ENCODE measurements at places on chromosomes 6 and 20. TPM values are rescaled to one million over a fixed set of nuclear protein-coding genes. Genes with fewer than 3 reads are reported as not detected.

PI16 gene
- total RNA-seq, result 0.59 TPM

PROCR gene
- total RNA-seq, result 52.0 TPM

BACH2 gene
- 3.3 TPM for total RNA-seq

DNA sequence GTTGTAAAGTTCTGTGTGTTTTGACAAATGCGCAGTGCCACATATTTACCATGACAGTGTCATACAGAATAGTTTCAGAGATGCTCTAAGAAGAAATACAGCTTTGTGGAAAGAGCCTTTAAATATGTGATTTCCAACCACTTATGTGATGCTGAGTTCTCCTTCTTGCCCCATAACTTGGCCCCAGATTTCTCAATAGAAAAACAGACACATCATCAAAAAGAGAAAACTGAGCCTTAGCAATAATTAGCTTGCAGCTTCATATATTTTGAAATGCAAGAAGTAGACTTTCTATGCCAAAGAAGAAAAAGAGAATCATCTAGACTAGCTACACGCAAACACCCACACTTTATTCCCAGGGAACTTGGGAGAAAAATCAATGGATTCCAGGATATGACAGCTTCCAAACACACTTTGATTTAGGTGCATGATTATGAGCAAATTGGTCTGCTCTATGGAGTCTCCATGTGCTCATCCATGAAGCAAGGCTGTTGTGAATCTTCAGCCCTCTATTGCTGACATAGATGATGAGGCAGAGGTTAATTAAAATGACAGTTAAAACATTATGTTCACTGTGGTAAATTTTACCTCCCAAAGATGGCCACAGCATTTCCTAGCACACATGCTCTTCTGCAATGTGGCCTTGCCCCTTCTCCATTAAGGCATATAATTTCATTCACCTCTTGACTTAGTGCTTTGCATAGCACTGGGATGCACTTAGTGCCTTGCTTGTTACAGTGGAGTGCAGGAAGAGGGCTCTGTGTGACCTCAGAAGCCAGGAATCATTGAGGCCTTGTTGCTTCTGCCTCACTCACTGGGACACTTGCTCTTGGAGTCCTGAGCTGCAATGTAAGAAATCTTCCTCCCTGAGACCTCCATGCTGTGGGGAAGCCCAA is 174.6 kb downstream of the SYNDIG1 start:
- no peak for DNase-seq

- DNase-seq, result no peak
Measured at GRCh38 chr6:64429926-64430325, 794.3 kb downstream of the PHF3 start.

DNA sequence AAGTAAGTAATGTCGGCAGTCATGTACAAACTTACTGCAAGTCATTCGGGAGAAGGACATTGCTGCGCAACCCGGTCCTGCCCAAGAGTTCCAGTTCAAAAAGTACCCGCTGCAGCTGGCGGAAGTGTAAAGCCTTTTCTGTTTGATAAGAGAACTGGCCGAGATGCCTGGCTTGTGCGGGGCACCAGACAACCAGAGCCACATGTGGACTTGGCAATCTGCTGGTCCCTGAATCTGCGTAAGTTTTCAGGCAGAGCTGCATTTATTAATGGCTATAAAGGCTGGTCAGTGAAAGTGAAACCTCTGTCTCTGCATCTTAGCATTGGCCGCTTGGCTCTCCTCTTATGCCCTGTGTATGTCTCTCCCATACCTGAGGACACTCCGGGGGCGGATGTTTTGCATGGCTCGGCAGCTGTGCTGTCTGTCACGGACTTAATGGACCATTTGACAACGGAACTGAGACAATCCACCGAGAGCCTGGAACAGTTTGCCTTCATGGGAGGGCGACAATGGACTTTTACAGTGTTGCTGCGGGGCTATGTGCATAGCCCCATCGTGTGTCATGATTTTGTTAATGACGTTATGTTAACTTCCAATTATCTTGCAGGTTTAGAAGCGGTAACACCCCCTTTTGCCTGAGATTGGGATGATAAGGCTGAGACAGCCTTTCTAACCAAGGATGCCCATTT is 19.8 kb upstream of the RGS17 start:
- no peak for DNase-seq

GRCh38 chr6:125931733-125932450 is 24.7 kb upstream of the HINT3 start:
- no peak for DNase-seq

Data from HCT116 (cell line).